ENCODE measurements at places on chromosomes 7 and 10.

GRCh38 chr7:85630904-85631600, 444.2 kb upstream of the SEMA3D start:
- DNase-seq, result peak; percentile 24

DNA sequence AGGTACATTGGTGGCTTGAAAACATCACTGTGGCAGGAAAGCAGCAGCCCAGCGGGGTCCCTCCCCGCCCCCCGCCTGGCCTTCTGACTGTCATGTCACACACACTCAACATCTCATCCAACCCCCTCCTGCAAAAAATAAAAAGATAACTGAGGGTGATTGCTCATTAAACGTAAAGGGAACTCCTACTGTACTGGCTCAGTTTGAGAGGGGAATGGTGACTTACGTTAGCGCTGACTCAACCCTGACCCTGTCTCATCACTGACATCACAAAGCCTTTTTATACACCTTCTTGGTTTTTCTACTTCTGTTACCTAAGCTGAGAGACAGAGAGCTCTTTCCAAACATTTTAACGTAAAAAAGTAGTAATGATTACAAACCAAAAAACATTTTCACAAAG, 48.8 kb downstream of the ADARB2 start:
- no peak for DNase-seq

- no peak for DNase-seq
Measured at GRCh38 chr10:7866176-7866575, 47.9 kb downstream of the TAF3 start.

GRCh38 chr10:127899766-127900387, 7.0 kb upstream of the PTPRE start:
- no peak for DNase-seq

DNA sequence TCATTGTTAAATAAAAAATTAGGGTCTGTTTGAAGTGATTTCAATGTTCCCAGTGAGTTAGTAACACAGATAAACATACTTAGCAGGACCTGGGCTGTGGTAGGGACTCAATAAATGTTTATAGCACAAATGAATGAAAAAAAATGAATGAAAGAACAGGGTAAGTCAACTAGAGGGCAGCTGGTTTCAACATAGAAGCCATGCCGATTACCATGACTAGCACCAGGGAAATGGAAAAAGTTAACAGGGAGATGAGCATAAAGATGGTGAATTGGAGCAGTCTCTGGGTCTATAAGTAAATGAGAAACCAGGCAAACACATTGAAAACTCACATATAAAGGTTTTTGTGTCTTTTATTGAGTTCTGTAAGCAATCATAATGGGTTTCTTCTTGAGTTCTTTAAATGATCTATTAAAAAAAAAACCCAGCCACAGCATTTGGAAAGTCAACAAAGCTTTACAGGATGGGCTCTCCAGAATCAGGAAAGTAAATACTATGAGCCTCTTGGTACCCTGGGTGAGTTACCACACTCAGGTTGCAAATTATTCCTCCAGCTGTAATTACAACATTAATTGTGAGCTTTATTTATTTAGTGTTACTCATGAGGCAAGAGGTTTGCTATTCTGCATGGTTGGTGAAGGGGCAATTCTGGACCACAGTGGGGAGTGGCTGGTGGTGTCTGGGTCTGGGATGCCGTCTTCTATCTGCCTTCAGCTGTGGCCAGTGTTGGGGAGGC, 46.1 kb upstream of the MTPN start:
- DNase-seq, result no peak

DNA sequence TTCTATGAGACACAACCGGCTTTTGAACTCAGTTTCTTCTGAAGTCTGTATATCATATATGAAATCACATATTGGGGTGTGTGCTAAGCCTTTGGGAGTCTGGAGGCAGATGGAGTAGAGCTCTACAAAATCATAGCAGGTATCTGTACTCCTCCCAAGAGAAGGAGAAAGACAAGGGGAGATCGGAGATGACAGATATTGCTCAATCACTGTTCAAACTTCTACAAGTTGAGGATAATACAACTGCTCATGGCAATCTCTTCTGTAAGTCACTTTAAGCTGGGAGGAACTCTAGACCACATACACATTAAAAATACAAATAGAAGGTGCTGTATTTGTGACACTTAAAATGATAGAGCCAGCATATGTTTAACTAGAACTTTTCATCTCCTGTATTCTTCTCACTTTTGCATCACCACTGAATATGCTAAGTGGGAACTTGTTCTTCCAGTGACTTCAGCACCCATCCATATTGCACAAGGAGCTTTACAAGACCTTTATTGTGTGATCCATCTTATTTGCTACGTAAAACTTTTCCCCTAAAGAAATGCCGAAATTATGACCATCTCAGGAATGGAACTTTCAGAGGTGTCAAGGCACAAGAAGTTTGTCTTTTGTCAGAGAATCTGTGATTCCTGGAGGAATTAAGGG, 381.4 kb downstream of the PHTF2 start:
- no peak for DNase-seq

DNA sequence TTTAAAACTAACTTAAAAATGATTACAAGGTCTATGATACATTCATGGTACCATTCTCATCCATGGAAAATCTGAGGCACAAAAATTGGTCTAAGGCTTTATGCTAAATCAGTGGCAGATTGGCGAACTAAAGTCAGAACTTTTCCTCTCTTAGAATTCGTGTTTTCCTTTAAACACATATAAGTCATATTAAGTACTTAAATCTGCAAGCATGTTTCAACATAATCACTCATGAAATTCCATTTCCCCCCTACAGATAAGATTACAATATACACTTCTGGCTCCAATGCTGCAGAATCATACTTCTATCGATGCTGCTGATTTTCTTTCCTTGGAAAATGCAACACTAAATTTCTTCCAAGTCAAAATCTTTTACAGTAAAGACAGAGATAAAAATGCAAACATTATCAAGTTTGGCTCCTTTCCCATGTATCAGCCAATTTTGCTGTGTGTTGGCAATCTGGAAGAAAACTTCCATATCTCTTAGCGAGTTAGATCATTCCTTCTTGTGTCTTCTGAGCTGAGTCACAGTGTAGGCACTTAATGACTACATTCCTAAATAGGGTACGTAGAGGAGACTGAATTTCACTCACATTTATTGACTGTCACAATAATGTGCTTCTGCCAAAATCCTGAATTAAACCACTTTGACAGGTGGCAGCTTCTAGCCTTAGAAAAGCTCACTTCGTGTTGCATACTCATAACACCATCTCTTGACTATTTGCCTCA, 76.4 kb upstream of the LRRC17 start:
- peak; percentile 72 for DNase-seq

- peak; percentile 41 for DNase-seq
Measured at GRCh38 chr10:62996925-62997324, 136.2 kb upstream of the NRBF2 start.

GRCh38 chr10:4170633-4171314, 385.8 kb upstream of the KLF6 start:
- no peak for DNase-seq

GRCh38 chr10:45416603-45417002, 42.6 kb downstream of the ALOX5 start:
- DNase-seq, result no peak

GRCh38 chr7:11237742-11238141, 264.1 kb downstream of the PHF14 start:
- DNase-seq, result no peak

DNA sequence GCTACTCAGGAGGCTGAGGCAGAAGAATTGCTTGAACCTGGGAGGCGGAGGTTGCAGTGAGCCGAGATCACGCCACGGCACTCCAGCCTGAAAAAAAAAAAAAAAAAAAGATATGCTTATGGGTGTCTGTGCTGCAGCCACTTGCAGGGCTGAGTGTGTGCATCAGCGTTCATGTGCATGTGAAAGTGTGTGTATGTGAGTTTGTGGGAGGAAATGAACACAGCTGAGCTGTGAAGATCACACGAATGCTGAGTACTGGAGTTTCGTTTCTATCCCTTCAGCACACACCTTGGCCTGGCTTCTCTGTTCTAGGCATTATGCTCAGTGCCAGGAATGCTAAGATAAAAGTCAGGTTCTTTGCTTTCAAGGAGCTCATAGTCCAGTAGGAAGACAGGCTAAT, 12.0 kb upstream of the SVOPL start:
- no peak for DNase-seq

DNA sequence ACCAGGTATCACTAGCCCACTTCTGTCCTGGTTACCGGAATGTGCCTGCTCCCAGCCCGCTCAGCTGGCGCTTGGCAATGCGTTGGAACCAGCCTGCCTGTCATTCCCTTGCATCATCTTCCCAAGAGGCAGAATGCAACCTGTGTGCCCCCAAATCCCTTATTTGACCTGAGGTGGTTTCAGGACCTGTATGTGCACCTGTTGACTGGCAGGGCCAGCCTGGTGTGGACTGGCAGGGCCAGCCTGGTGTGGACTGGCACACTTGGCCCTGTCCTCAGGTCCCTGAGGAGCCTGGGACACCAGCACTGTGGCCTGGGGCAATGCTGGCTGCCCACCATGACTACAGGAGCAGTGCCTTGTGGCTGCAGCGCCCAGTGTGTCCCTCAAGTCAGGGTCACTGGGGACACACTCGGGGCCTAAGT, 38.2 kb downstream of the ZNF467 start:
- DNase-seq, result no peak

Data from retina (tissue), 1 donor.